Aortic smooth muscle cell (primary cell): ENCODE measurements at places on chromosomes 5 and 9. TPM values are rescaled to one million over a fixed set of nuclear protein-coding genes. Genes with fewer than 3 reads are reported as not detected.

The SPATA31A3 gene
- not detected in 2 replicates for total RNA-seq

The RNF183 gene
- not detected in 2 replicates for total RNA-seq

The EIF4E1B gene
- not detected in 2 replicates for total RNA-seq

The NADK2 gene
- total RNA-seq, result 20.1 and 23.7 TPM in 2 replicates

The RFX3 gene
- total RNA-seq, result 2.0 and 2.9 TPM in 2 replicates

The HOMER1 gene
- 3.6 and 4.5 TPM in 2 replicates for total RNA-seq

The ZNF483 gene
- total RNA-seq, result 1.3 and 1.9 TPM in 2 replicates

The ANKRD18A gene
- 0.06 and 0.13 TPM in 2 replicates for total RNA-seq

The TAF11L10 gene
- total RNA-seq, result not detected in 2 replicates

The RGMB gene
- 26.4 and 30.3 TPM in 2 replicates for total RNA-seq

The MARCOL gene
- total RNA-seq, result not detected in 2 replicates

The TRIO gene
- 99.9 and 131 TPM in 2 replicates for total RNA-seq

The GDA gene
- under 0.01 TPM in 1 of 2 replicates, not detected in the other for total RNA-seq

The GABRA1 gene
- total RNA-seq, result under 0.01 TPM in 2 replicates

The LCN1 gene
- total RNA-seq, result not detected in 2 replicates

The NOL6 gene
- total RNA-seq, result 17.5 and 24.0 TPM in 2 replicates

The CLIC3 gene
- total RNA-seq, result 4.8 and 5.2 TPM in 2 replicates

The ZFR gene
- 86.9 and 95.0 TPM in 2 replicates for total RNA-seq

The SPATA31E1 gene
- total RNA-seq, result not detected in 2 replicates
